BJ (cell line): ENCODE measurements at places on chromosomes 12 and 14. TPM values are rescaled to one million over a fixed set of nuclear protein-coding genes. Genes with fewer than 3 reads are reported as not detected.

The MAP1LC3B2 gene
- polyA plus RNA-seq: 1.6 and 2.5 TPM in 2 replicates

The LRRC10 gene
- not detected in 2 replicates for polyA plus RNA-seq

The ASIC1 gene
- 4.9 and 7.0 TPM in 2 replicates for polyA plus RNA-seq

The RASSF8 gene
- 34.8 and 35.8 TPM in 2 replicates for polyA plus RNA-seq

The SLCO1B1 gene
- not detected in 2 replicates for polyA plus RNA-seq

The DGKA gene
- 53.0 and 56.2 TPM in 2 replicates for polyA plus RNA-seq

The RNASE1 gene
- polyA plus RNA-seq: not detected in 2 replicates

The CIDEB gene
- polyA plus RNA-seq: 0.63 and 0.98 TPM in 2 replicates

DNA sequence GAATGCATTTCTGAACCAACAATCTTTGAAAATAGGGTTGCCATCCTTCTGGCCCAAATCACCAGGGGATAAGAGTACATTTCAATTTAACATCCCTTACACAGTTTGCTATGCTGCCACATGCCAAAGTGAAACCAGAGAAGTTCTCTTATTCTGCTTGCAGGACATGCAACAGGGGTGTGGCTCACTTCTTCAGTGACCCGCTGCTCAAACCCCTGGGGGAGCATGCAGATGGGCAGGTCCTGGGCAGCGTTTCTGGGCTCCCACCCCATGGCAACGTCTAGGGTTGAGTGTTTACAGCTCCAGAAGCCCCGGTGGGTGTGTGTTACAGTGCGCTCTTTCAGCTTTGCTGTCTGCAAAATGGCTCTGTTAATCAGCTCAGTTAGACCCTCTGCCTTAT lies 1306.3 kb upstream of the TMEM132C start:
- no peak for DNase-seq

GRCh38 chr12:63317880-63318279 lies 166.9 kb upstream of the AVPR1A start:
- DNase-seq: no peak

- no peak for DNase-seq
These were observed 101.9 kb upstream of the OVCH1 start for GRCh38 chr12:29599381-29599780.

- no peak for DNase-seq
These were observed 71.4 kb upstream of the ACTN1 start for GRCh38 chr14:69050240-69051184.

- no peak for DNase-seq
These were observed 203.4 kb upstream of the DDHD1 start for GRCh38 chr14:53356361-53357150.

DNA sequence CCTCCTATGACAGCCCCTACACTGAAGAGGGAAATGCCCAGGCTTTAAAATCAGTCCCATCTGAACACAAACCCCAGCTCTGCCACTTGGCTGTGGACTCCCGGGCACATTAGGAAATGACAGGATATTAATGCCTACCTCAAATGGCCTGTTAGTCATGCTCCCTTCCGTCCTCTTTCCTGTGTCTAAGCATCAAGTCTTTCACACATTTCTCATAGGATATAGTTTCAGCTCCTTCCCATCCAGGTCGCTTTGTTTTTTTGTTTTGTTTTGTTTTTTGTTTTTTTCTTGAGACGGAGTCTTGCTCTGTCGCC lies 16.1 kb downstream of the PLEK2 start:
- no peak for DNase-seq

DNA sequence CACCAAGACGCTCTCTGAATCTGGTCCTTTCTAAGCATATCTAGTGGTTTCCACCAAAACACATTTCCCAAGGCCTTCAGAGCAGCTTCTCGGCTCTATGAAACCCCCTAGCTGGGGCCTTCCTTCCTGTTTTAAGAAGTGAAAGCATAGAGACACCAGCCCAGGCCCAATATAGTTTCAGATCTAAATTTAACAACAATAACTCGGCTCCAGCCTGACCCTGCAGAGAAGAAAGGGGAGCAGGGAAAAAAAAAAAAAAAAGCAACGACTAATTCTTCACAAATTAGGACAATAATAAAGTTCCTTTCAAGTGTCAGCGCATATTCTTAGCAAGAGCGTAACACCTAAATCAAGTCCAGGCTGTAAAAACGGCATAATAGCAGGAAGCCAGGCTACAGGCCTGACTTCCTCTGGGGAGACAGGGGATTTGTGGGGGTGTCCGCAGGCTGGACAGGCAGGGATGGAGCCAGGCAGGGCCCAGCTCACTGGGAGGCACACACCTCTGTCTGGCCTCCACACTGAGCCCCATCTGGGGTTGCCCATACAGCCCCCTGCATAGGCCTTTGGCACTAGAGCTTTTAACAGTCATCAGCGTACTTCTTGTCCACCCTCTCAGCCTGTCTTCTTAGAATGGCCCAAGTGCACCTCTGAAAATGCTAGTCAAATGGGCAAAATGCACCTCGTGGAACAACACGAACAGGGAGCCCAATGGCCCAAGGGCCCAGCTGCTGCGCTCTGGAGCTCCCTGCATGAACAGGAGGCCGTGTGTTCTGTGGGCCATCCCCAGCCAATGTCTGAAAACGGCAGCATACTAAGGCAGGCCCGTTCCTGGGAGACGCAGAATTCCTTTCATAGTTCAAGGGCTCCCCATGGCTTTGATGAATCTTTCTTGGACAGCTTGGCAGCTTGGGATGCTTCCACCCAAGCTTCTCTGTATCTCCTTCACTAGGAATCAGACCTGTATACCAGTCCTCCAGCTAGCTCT lies 772.9 kb downstream of the MED13L start:
- DNase-seq: no peak

- DNase-seq: no peak
These were observed 117.4 kb downstream of the MGAT4C start for GRCh38 chr12:86138770-86139169.

- no peak for DNase-seq
These were observed 344.0 kb downstream of the PDZRN4 start for GRCh38 chr12:41532072-41532471.

- no peak for DNase-seq
These were observed 84.3 kb upstream of the TMPO start for GRCh38 chr12:98431089-98431488.

DNA sequence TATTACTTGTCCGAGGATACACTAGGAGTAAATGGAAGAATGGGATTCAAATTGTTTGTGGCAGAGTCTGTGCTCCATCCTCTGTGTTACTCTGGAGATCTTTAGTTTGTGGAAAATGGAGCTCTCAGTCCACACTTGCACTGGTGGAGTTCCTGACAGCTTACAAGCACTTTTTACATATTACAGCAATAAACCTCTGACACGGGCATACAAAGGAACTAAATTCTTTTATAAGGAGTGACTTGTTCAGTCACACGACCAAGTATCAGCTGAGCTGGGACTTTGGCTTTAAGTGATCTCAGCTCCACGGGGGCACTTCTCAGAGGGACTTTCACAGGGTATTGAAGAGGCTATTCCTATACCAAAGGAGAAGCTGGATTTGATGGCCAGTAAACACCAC lies 417.5 kb downstream of the LRIG3 start:
- DNase-seq: no peak

- no peak for DNase-seq
These were observed 8.3 kb upstream of the ZNF641 start for GRCh38 chr12:48358937-48359513.

DNA sequence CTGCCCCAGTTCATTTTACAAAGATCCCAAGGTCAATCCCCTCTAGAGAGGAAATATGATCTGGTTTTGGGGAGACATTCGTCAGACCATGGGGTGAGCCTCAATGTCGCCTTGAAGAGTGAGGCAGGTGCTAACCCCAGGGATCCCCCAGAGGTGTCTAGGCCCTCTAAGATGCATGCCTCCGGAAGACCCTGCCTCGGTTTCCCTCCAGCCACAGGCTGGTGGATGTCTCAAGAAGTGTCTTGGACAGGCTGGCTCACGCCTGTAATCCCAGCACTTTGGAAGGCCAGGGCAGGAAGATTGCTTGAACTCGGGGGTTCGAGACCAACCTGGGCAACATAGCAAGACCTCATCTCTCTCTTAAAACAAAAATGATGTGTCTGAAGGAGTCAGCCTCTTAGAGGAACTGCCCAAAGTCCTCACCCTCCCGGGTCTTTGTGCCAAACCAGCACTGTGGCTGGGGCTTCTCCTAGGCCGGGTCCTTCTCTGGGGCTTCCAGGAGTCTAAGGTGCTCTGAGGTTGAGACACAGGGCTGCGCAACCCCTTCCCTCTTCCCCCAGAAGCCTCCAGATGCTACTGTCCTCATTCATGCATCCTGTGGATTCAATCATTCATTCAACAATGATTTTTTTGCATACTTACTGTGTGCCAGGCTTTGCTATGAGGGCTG lies 24.7 kb upstream of the BEGAIN start:
- no peak for DNase-seq

DNA sequence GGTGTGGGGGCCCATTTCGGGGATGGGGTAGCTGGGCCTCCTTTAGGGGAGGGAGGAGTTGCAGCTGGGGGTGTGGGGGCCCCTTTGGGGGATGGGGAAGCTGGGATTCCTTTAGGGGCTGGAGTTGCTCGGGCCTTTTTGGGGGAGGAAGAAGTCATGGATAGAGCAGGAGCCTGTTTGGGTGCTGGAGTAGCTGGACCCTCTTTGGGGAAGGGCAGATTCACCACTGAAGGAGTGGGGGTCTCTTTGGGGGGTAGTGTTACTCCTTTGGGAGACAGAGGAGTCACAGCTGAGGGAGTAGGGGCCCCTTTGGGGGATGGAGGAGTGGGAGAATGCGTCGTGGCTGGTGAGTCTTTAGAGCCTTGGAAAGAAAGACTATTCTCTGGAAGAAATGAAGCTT lies 6.5 kb downstream of the NACA start:
- DNase-seq: no peak

GRCh38 chr12:120132863-120133385 lies 16.4 kb upstream of the RAB35 start:
- DNase-seq: no peak

DNA sequence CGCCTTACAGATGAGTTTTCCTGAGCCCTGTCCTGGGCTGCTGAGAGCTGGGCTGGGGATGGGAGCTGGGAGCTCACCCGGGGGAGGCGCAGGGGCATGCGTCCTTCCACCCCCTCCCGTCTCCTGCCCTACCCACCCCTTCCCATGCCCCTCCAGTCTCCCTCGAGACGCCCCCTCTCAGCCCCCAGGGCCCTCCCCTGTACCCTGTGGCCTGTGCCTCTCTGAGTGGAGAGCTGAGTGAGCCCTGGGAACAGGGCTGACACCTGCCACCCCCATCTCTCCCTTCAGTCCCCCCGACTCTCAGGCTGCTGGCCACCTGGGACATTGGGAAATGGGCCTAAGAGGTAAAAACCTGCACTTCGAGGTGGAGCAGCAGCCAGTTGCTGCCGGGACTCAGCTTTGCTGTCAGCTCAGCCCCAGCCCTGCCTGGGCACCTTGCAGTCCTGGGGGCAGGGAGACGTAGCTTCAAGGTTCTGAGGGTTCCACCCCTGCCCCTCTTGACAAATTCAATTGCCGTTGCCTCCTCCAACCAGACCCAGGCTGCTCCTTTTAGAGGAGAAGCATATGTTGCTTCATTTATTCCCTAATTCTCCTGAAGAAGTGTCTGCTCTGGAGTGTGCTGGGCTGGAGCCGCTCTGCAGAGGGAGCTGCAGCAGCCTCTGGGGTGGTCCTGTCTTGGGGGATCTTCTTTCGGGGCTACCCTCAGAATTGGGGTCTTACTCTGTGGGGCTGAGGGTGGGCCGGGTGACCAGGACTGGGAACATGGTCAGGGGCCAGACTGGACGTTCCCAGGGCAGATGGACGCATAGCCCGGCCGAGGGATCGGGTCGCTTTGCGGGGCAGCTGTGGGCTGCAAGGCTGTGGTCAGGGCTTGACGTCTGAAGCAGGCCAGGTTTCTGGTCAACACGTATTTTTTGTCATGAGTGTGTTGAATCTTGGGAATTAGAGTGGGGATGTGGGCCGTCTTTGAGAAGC lies 141.4 kb downstream of the ADGRD1 start:
- no peak for DNase-seq

DNA sequence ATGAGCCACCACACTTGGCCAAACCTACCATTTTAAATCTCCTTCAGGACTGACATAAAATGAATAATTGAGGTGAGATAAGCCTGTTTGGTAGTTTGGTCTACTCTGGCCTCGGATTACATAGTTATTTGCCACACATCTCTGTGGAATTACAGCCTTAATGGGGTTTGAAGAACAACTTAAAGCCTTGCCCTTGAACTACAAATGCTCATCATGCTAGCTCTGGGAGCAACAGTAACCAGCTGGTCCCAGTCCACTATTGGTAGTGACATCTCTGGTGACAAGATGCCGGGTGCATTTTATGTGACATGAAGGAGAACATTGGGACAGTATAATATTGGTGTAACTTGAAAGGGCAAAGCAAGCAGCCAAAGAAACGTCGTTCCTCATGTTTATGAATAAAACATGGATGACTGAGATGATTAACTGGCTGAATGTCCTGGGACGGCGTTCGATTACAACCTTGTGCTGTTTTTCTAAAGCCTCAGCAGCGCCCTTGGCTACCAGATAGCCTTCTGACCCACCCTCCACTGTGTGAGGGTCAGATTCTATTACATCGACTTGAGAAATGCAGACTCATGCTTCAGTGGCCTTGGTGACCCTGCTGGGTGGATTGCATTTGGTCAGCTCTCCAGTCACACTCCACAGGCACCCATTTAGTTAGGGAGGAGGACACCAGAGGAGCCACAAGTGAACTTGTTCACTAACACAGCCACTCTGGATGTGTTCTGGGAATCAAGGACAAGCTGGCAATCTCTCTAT lies 41.5 kb downstream of the BEST3 start:
- DNase-seq: no peak

GRCh38 chr12:105581420-105581819 lies 250.9 kb downstream of the C12orf75 start:
- DNase-seq: no peak

GRCh38 chr14:34338056-34338455 lies 124.0 kb downstream of the SPTSSA start:
- no peak for DNase-seq

DNA sequence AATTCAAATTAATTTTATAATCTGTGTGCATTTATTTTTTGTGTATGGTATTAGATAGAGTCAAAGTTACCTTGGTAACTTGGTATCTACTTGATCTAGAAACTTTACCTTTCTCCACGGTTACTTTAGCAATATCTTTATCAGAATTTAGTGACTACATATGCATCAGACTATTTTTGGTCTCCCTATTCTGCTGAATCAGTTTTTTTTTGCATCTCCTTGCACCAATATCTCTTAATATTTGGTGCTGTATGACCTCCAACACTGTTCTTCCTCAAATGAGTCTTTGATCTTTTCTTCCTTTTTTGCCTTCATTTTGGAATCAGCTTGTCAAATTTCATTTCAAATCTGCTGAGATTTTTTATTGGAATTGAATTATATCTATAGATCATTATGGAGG lies 828.2 kb upstream of the FOXG1 start:
- no peak for DNase-seq
